ENCODE measurements at places on chromosomes 7 and 10.

GRCh38 chr7:133376514-133376913, 123.6 kb downstream of the EXOC4 start:
- H3K4me1 ChIP-seq, result no peaks in the 10 kb centered on the region
- H3K27ac ChIP-seq, result no peak overlapping the region
- no peak for DNase-seq
- peaks cover 9% of the 10 kb centered on the region for H3K36me3 ChIP-seq
- H3K4me3 ChIP-seq, result no peak overlapping the region

GRCh38 chr7:157335991-157336382, 817 bp upstream of the DNAJB6 start:
- H3K4me1 ChIP-seq, result peaks cover 24% of the 10 kb centered on the region
- peak overlapping the region; percentile 84 for H3K4me3 ChIP-seq
- H3K36me3 ChIP-seq, result peaks cover 8% of the 10 kb centered on the region
- no peak for DNase-seq
- H3K27me3 ChIP-seq, result peaks cover 9% of the 10 kb centered on the region
- no peak overlapping the region for H3K27ac ChIP-seq

- no peaks in the 10 kb centered on the region for H3K4me1 ChIP-seq
- H3K27ac ChIP-seq, result no peak overlapping the region
- H3K27me3 ChIP-seq, result no peaks in the 10 kb centered on the region
- H3K4me3 ChIP-seq, result no peak overlapping the region
- no peak for DNase-seq
Observed at GRCh38 chr10:99807786-99808185, 25.3 kb downstream of the ABCC2 start.

DNA sequence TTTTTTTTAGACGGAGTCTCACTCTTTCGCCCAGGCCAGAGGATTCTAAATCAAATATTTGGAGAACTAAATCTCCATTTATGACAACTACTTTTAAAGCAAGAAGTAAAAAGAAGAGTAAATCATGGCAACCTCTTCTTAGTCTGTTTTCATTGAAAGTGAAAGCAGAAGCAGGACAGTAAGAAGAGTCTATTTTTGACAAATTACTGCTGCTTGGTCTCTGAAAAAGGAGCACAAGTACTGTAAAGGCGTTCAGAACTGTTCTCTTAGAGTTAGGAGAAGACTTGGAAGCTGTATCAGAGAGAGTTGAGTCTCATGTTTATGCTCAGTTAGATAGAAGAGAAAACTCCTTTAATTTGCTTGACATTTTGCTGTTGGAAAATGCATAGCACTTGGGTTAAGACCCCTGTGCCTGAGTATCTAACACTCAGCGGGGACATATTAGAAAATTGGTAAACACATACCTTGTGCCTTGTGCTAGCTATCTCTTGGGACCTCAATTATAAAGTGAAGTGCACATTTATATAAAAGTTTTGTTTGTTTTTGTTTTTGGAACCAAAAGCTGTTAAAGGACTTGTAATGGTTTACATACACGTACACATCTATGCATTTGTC, 433.0 kb downstream of the ANKRD7 start:
- H3K4me3 ChIP-seq, result no peak overlapping the region
- no peaks in the 10 kb centered on the region for H3K27me3 ChIP-seq
- H3K4me1 ChIP-seq, result no peaks in the 10 kb centered on the region
- no peaks in the 10 kb centered on the region for H3K36me3 ChIP-seq
- no peak overlapping the region for H3K27ac ChIP-seq

Measured in activated T-cell treated with anti-CD3 and anti-CD28 coated beads, Interleukin-2, amount 50 U/mL, for 72 hours (primary cell).